Fibroblast of upper back skin (primary cell): ENCODE measurements at places on chromosomes 5 and 9.

DNA sequence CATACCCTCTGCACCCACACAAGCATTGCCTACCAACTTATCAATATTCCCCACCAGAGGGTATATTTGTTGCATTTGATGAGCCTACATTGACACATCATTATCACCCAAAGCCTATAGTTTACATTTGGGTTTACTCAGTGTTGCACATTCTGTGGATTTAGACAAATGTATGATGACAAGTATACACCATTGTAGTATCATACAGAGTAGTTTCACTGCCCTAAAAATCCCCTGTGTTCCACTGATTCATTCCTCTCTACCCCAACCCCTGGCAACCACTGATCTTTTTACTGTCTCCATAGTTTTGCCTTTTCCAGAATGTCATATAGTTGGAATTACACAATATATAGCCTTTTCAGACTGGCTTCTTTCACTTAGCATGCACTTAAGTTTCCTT, 85.7 kb upstream of the CPLX2 start:
- no peak for DNase-seq

- no peak for DNase-seq
These were observed 56.0 kb downstream of the TRIP13 start for GRCh38 chr5:948472-949274.

DNA sequence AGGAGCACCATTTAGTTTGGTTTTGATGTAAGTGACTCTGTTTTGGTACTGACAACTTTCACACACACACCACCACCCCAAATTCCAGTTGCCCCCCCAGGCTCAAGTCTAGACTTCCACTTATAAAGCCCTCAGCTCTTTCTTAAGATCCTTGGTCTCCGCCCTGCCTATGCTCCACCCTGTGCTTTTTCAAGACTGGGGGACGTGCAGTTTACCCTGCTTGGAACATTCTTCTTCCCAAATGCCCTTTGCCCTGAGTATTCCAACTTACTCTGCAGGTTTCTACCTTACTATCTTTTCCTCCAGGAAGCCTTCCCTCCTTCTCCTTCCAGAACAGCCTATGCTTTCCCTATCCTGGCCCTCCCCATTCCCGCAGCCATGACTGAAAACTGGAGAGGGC, 1.5 kb upstream of the TRIM14 start:
- no peak for DNase-seq

- no peak for DNase-seq
These were observed 529 bp upstream of the NRARP start for GRCh38 chr9:137302449-137303150.

DNA sequence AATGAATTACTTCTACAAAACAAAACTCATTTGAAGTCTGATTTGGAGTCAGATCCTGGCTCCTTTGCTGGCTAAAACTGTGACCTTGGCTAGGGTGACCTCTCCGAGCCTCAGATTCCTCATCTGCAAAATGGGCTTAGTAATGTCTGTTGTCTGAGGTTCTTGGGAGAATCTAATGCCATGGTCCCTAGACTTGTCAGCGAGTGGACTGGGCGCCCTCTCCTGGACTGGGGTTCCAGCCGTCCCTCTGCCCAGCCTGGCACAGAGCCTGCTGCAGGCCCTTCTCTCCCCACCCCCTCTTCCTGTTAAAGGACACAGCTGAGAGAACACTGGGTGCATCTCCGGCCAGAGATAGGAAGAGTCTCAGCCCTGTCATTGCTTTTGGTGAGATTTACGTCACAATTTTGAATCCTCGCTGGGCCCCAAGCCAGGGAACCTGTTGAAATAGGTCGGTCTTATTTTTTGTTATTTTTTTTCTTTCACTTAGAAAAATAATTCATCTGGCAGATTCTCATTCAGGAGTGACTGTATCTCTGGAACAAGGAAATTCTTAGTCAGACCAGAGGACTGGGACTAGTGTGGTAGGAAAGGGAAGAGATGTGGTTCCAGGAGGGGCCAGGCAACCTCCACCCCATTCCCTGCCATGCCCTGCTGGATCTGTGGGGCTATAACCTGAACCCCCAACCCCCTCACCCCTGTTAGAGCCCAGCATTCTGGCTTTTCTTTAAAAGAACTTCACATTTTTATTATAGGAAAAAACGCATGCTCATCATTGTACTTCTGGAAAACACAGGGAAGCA, 48.2 kb upstream of the RPL26L1 start:
- DNase-seq, result peak; percentile 66

DNA sequence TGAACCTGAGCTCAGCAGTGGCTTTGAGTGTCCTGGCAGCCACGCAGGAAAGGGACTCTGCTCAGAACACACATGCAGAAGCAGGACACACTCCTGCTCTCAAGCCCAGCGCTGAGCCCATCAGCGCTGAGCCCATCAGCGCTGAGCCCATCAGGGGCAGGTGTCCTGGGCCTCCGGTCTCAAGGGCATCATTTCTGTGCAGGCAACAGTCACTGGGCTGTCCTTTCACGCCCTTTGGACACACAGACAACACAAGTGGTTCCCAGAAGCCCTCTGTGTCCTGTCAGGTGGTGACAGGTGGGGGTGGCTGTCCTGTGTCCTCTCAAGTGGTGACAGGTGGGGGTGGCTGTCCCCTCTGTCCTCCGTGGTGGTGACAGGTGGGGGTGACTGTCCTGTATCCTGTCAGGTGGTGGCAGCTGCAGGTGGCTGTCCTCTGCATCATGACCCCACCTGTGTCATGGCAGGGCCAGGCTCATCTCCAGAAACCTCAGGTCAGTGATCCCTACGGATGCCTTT, 39.0 kb upstream of the CLPTM1L start:
- DNase-seq, result no peak

- DNase-seq, result peak; percentile 40
These were observed 516.5 kb downstream of the KIF4B start for GRCh38 chr5:155530046-155530445.

DNA sequence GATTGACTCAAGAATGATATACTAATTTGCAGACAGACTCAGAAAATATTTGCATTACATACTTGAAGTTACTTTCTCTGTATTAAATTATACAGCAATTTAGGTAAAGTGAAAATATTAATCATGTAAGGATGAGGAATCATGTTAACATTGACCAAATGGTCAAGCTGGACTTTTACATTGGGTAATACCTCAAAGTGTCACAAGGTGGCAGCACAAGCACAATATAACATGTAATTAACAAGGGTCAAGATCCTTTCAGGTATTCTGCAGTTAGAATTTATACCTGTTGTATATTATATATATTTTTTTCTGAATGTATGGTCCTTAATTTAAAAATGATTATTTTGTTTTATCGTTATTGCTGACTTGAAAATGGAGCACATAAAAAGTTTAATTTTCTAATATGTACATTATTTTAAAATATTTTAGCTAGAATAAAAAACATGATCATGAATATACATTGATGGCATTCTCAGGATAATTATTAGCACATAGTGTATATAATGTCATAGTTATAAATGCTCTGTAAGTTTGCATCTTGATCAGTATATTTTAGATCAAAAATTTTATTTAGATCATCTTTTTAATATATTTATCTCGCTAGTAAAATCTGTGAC, 8.6 kb downstream of the HAPLN1 start:
- peak; percentile 41 for DNase-seq
